ENCODE measurements at places on chromosomes 1 and 21.

GRCh38 chr1:175808573-175808972 lies 65.2 kb upstream of the TNR start:
- no peak for DNase-seq

DNA sequence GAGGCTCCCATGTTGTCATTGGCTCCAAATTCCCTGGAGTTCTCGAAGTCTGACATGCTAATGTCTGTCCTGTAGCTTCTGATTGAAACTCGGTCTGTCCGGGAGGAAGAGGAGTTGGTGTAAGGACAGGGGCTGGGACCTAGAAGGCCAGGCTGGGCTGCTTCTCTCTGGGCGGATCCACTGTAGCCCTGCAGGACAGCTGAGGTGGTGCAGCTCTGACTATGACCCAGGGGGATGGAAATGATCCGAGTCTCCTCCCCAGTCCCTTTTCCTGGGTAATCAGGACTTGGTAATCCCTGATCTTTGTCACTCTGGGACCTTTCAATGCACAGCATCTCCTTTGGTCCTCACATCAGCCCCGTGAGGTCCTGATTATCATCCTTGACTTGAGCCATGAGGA lies 10.0 kb upstream of the FCMR start:
- DNase-seq: no peak

DNA sequence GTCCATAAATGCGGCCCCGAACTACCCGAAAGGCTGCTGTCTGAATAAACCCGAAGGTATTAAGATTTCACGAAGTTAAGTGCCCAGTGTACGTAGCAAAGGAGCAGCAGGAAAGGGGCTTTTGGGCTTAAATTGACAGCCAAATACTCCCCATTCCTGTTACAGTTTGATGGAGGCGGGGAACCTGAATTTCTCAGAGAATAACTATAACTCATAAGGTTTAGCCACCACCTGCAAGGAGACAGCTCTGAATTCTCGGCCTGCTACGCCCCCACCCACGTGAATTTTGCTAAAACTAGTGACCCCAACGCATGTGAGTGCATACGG lies 5.2 kb downstream of the GFI1 start:
- no peak for DNase-seq

- no peak for DNase-seq
Measured at GRCh38 chr21:31459457-31459856, 115.4 kb upstream of the TIAM1 start.

GRCh38 chr1:244449936-244450508 lies 1.7 kb downstream of the ADSS2 start:
- no peak for DNase-seq

DNA sequence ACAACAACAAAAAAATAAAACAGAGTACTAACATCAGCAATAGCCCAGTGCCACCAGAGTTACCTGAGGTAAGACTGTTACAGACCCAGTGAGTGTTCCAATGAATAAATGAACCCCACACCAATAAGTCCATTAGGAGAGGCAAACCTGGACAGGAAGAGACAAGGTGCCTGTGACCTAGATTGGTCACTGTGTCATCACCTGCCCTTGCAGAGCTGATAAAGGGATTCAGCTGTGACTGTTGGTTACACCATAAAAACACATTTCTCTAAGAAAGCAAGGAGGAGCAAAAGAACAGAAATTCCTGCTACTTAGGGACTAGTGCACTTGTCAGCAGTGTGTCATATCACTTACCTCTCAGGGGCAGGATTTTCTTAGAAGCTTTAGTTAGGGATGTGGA lies 37.5 kb downstream of the CD2 start:
- DNase-seq: no peak

DNA sequence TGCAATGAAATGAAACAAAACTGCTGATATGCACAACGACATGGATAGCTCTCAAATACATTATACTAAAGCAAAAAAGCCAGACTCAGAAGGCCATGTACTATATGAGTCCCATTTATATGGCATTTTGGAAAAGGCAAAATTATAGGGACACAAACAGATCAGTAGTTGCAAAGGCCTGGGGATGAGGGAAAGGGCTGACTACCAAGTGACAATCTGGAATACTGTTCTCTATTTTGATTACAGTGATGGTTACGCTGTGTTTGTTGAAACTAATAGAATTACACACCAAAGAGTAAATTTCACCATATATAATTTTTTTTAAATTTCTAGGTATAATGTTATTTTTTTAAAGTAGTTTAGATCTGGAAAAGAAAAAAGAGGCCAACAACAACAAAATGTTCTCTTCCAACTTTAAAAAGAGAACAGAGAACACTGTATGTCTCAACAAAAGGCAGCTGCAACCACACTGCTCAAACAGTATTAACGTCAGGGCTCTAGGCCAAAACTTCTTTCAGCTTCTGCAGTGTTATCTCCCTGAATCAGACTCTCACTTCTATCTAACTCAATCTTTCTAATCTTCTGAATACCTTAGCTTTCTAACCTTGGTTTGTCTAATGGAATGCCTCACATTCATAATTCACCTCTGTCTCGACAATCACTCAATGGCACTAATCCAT lies 75.8 kb downstream of the FOXJ3 start:
- DNase-seq: no peak

- no peak for DNase-seq
Measured at GRCh38 chr1:175394739-175395138, 202.2 kb upstream of the KIAA0040 start.

- no peak for DNase-seq
Measured at GRCh38 chr1:11280719-11281376, 7.8 kb downstream of the UBIAD1 start.

- DNase-seq: no peak
Measured at GRCh38 chr21:45128613-45129188, 54.3 kb downstream of the ADARB1 start.

- DNase-seq: no peak
Measured at GRCh38 chr1:165144757-165145397, 211.6 kb downstream of the LMX1A start.

DNA sequence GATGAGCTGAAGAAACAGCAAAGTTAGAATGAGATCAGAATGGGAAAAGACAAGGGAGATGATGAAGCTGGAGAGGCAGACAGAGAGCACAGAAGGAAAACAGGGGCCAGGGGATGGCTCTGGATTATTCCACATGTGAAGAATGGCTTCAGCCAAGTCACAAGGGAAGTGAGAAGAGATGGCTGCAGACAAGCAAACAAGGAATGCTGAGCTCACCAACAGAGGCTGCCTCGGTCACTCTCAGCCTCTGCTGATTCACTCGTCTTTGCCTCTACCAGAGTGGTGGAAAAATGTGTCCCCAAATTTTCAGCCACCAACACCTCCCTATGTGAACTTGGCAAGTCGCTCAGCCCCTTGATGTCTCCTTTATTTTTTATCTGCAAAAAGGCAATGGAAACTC lies 46.7 kb downstream of the TRABD2B start:
- DNase-seq: no peak

Measured in vagina (tissue), 2 donors.